Fibroblast of skin of back (primary cell): ENCODE measurements at places on chromosomes 3 and 15.

- no peak for DNase-seq
These were observed 542 bp downstream of the GABRA5 start for GRCh38 chr15:26867200-26868007.

GRCh38 chr15:80240276-80240675, 11.7 kb downstream of the CTXND1 start:
- no peak for DNase-seq

GRCh38 chr3:172303941-172304558, 144.2 kb downstream of the GHSR start:
- no peak for DNase-seq

GRCh38 chr3:105322570-105323273, 44.0 kb upstream of the ALCAM start:
- no peak for DNase-seq

- DNase-seq: no peak
These were observed 86.9 kb downstream of the ATP1B3 start for GRCh38 chr3:141963301-141963700.

- DNase-seq: no peak
These were observed 141.5 kb downstream of the PLOD2 start for GRCh38 chr3:146019508-146019907.

GRCh38 chr3:155991847-155992246, 121.4 kb downstream of the GMPS start:
- peak; percentile 6 for DNase-seq

- no peak for DNase-seq
These were observed 81.1 kb upstream of the SLC6A1 start for GRCh38 chr3:10911350-10912002.

DNA sequence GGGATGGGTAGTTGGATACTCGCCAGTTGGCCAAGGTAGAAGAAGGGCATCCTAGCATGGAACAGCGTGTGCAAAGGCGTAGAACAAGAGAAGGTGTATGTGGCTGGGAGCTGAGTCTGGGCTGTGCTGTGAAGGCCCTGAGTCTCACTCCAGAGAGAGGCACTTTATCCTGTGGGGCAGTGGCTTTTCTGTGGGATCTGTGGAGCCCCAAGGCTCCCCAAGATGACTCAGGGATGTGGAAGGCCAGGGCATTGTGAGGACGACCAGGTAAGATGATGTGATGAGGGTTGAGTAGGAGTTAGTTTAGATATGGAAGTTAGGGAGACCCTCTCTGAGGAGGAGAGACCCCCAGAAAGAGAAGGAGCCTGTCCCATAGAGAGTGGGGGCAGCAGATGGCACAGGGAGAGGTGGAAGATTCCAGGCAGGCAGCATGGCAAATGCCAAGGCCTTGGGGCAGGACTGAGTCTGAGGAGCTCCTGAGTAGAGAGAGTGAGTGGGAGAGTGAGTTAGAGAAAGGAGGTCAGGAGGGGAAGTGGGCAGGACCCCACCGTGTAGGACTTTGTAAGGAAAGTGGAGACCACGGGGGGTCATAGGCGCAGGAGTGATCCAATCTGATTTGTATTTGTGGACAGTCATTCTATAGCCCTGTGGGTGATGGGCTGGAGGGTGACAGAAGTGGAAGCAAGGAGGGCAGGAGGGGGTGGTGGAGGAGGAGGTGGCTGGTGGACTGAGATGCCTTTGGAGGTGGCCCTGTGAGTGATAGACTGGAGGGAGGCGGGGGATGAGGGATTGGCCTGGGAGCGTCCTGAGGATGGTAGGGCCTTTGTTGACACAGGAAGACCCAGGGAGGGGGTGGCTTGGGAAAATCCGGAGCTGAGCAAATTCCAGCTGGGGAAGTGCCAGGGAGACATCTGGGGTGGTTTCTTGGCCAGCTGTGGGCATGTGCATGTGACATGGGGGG, 50.3 kb downstream of the FBLN2 start:
- DNase-seq: peak; percentile 74

DNA sequence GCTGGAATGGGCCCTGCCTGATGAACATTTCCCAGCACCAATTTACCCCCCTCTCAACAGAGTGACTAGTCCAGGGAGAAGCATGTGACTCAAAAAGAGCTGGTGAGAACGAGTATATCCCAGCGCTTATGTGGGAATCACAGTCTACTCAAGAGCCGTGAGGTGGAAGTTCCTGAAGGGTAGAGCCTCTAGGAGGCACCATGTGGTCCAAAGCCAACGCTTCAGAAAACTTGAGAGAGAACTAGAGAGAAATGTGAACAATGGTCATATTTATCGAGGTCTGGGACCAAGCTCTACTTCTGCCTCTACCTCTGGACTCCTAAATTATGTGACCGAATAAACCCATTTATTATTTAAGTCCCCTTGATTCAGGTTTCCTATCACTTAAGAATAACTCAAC, 111.0 kb upstream of the RAP2B start:
- DNase-seq: no peak

GRCh38 chr3:180802837-180803236, 109.6 kb upstream of the FXR1 start:
- peak; percentile 22 for DNase-seq
